ENCODE measurements at places on chromosomes 2 and 18.

DNA sequence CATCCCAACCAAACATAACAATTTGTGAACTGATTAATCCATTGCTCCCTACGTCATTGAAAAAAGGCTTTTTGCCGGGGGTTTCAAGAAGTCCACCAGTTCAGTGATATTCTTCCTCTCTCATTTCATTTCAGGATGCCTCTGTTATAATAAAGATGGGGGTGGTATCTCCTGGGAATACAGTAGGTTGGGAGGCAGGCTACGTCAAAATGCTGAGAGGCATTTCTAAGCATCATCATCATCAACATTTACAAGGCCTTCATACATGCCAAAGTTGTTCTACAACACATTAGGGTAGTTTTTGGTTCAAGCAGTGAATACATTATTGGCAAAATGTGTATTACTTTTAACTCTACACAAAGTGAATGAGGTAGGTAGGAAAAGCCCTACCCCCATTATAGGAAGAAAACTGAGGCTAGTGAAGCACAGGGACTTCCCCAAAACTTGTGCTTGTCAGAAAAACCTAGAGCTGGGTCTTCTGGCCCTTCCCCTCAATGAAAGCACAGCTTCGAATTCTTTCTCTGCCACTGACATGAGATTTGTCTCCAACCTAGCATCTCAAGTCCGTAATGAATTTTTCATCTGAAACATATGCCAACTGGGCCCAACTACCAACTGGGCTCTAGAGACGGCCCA lies 11.3 kb downstream of the OSR1 start:
- DNase-seq, result no peak

DNA sequence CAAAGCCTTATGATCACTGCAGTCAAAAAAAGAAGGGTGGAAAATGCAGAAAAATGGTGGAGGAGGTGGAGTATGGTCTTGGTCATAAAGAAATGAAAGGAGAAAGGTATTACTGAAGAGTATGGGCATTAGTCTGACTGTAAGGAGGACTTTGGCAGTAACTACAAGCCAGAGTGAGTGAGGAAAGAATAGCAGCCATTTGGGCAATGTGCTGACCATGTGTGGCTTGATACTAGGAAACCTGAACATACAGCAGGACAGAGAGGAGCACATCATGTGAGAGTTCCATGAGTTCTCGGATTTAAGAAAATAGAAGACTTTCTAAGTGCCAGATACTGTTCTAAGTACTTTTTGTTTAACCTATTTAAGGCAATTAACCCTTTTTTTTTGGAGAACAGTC lies 8.5 kb downstream of the DTNA start:
- DNase-seq, result no peak

- DNase-seq, result no peak
These were observed 81.2 kb upstream of the STK17B start for GRCh38 chr2:196252408-196253115.

- DNase-seq, result no peak
These were observed 9.9 kb upstream of the ODC1 start for GRCh38 chr2:10457846-10458598.

DNA sequence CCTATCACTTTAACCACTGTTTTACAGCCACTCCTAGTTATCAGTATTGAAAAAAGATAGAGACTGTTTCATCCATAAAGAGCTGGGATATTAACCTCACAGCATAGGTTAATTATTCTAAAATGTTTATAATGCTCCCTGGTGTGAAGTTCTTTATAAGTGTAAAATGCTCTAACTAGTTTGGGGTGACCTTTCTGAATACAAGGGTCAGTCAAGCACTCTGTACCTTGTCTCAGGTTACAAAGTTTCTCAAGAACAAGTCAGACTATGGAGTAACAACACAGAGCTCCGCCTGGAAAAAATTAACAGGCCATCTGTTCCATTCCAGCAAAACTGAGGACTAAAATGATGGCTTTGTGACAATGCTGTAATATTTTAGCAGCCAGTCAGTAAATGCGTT lies 107.4 kb downstream of the NOL4 start:
- DNase-seq, result no peak

- no peak for DNase-seq
These were observed 35.5 kb upstream of the LRRTM1 start for GRCh38 chr2:80340022-80340421.

GRCh38 chr18:48632676-48633257 lies 93.9 kb downstream of the CTIF start:
- DNase-seq, result no peak

GRCh38 chr2:96291751-96292150 lies 13.6 kb downstream of the SNRNP200 start:
- DNase-seq, result no peak

DNA sequence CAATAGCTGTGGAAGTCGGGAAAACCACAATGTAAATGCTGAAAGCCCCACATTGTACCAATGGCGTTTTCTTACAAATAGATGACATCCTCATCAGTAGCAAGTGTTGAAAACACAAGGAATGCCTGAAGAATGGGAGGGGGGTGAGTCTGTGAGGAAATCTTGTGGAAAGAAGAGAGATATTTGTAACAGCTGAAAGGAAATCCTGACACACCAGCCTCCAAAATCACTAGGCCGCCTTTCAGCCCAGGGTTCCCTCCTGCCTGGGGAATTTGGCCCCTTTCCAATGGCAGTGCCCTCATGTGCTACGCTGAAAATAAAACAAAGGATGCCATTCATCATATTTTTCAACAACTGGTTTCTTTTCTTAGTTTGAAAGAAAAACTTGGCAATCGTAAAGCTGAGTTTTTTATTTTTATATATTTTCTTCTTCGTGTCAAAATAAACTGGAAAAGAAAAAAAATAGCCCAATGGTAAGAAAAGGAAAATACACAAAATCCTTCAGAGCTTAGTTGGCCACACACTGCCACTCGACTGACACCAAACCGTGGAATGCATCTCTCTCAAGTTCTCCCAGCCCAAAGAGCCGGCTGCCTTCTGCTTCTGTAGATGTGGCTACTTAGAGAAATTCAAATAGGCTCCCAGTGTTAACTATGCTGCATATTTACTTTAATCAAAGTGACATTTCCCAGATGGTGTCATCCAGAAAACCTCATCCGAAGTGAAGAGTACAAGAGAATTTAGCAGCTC lies 52.0 kb downstream of the FTCDNL1 start:
- DNase-seq, result no peak

- DNase-seq, result no peak
These were observed 4.1 kb downstream of the ITGA4 start for GRCh38 chr2:181461056-181461997.

All from suppressor macrophage (primary cell).